IPS DF 19.7 (cell line): ENCODE measurements at places on chromosomes 1 and 21.

DNA sequence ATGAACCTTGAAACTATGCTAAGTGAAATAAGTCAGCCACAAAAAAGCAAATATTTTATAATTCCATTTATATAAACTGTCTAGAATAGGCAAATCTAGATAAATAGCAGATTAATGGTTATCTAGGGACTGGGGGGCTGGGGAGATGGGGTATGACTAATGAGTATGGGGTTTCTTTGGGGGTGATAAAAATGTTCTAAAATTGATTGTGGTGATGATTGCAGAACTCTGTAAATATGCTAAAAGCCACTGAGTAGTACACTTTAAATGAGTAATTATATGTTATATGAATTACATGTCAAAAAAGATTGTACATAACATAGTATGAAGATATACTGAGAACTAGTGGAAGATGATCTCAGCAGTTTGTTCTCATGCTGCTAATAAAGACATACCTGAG lies 675.0 kb downstream of the KIF26B start:
- DNase-seq: no peak

DNA sequence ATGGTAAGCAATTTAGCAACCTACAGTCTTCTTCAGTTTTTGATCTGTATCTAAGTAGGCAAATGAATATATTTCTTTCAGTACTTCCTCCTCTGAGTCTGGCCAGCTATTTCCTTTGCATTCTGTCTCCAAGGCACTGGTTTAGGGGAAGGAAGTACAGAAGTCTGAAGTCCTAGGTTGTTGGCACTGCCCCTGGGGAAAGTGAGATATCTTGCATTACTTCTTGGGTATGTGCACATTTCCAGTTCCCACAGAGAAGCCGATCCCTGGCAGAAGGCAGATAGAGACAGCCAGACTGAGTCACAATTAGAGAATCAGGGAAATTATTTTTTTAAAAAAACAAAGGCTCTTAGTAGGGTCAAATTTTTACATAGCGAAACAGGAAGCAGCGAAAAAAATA lies 98.8 kb downstream of the RASAL2 start:
- no peak for DNase-seq

DNA sequence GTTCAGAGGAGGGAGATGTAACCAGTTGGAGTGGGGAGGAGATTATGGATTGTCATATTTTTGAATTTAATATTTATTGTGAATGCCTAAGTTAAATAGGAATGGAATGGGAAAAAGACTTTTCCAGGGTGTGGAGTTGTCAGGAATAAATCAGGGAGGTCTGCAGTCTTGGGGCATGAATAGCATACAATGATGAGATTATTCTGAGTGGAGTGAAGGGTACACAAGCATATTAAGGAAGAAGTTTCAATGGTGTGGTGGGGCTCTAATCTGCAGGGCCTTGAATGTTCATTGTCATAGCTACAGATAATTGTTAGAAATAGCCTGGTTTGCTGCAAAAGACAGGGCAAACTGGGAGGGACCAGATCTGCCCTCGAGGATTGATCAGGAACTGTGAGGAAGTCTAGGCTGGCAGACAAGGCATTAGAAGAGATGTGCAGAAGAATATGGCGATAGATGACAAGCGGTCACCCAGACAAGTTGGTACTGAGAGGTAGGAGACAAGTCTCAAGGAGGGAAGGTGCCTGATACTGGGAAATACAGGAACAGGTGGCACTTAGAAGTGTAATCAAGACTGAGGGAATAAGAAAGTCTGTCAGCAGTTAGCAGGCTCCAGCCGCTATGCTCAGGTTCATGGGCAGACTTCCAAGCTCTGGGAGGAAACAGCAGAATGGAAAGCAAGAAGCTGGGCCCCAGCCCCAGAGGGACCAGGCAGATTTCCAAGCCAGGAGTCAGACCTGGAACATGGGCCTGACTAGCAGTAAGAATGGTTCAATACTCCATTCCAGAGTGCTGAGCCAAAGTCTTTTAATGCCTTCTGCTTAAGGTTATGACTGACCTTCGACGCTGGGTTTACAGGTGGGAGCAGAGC lies 20.9 kb upstream of the RGL1 start:
- DNase-seq: no peak

DNA sequence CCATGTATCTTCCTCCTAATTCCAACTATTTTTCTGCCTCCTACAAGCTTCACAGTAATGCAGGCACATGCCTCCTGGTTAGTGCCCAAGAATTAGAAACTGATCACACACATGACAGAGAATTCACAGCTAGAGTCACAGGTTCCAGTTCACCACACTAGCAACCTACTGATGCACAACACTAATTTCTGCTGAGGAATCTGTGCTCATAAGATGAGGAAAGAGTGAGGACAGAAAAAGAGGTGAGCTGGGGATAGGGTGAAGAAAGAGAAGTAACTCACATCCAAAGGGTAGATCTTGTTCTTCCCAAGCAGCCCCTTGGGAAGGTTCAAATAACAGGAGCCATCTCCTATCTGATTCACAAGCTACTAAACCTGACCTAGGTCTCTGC lies 61.3 kb downstream of the PUM1 start:
- no peak for DNase-seq

GRCh38 chr1:204507317-204508105 lies 8.7 kb upstream of the MDM4 start:
- DNase-seq: no peak

- no peak for DNase-seq
Observed at GRCh38 chr21:44002511-44002910, 9.6 kb upstream of the TRAPPC10 start.

DNA sequence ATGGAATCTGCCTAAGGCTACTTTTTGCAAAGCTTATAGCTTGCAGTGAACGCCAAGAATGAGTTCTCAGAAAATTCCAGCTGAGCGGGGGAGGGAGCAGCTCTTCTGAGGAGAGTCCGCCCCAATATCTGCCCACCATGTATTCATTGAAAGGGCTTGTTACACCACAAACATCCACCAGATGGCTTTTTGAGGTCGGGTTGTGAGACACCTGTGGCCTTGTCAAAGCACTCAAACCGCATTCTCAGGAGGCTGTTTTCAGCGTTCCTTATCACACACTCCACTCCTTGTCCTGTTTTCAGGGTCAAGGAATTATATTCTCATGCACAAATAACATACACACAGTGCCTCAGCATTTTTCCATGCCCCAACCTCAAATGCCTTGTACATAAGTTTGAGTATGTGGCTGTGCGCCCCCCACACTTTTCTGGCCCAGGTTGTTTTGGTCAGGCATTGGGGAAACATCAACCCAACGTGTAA lies 3.9 kb upstream of the C4BPB start:
- DNase-seq: peak; percentile 71

DNA sequence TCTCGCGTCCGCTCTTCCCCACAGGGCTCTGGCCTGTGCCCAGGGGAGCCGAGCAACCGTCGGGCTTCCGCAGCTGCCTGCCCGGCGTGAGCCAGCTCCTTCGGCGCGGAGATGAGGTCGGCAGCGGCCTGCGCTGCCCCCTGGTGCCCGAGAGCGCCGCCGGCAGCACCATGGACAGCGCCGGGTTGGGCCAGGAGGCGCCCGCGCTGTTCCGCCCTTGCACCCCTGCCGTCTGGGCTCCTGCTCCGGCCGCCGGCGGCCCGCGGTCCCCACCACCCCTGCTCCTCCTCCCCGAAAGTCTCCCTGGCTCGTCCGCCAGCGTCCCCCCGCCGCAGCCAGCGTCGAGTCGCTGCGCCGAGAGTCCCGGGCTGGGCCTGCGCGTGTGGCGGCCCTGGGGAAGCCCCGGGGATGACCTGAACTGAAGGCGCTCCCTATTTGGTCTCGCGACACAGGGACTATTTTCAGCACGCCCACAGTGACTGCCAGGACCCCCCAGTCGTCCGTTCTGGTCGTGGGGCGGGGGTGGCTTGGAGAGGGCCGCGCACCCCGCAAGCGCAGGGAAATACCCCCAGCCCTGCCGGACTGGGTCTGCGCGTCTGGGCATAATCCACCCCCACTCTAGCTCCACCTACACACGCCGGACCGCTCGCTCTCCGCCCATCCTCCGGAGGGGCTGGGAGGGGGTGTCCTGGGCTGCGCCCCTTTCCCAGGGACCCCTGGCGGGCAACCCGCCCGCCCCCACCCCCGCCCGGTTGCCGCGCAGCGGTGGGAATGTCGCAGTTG lies 1.3 kb downstream of the HES3 start:
- no peak for DNase-seq

DNA sequence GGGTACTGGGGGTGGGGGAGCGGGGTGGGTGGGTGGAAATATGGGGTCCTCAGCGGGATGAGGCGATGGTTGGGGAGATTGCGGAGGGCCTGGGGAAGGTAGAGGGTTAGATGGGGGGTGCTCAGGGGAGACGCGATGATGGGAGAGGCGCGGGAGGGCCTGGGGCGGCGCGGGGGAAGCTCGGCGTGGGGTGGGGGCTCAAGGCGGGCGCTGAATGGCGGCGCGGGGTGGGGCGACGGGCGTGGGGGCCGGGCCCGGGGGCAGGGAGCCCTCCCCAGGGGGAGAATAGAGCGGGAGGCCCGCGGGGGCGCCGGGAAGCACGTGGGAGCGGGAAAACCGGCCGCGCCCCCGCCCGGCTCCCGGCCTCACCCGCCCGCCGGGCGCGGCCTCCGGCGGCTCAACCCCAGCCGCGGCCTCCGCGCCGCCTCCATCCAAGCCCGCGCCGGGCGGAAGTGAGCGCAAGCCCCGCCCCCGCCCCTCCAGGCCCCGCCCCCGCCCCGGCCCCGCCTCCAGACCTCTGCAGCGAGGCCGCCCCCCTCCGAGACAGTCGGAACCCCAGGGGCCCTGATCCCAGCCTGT lies at the start of gene FAAP20:
Gene FAAP20 (minus strand): TSS at position 454 of the 579 bp plus-strand sequence. CDS start 23 bp downstream, at position 431.
- no peak for DNase-seq

DNA sequence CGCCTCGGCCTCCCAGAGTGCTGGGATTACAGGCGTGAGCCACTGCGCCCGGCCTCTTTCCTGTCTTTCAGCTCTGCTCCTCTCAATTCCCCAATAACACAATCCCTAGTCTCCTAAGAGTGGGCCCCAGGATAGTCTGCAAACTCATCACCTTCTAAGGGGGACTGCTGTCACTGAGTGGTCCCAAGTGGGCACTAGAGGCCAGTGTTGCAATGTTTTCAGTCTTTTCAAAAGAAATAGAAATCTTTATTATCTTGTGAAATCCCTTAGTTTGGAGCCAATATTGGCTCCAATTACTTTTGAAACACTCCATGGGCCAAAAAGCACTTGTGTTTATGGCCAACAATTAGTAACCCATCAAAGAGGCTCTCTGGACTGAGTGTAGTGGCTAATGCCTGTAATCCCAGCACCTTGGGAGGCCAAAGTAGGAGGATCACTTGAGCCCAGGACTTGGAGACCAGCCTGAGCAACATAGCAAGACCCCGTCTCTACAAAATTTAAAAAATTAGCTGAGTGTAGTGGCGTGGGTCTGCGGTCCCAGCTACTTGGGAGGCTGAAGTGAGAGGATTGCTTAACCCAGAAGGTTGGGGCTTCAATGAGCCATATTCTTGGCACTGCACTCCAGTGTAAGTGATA lies 28.6 kb upstream of the ZNF697 start:
- DNase-seq: no peak

DNA sequence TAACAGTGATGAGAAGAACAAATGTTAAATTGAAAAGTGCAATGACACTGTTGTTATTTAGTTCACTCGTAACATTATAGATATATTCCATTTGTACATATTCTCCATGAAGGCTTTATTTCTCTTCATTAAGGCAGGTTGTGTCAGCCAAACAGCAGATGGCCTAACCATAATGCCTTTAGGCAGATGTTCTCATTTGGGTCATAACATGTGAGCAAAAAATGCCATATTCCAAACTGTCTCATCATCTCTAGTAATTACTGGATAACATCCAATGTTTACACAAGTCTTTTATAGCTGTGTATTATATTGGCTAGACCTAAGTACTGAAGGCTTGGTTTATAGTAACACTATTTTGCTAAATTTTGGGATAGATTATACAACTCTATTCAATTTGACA lies 87.2 kb upstream of the CHODL start:
- DNase-seq: no peak

DNA sequence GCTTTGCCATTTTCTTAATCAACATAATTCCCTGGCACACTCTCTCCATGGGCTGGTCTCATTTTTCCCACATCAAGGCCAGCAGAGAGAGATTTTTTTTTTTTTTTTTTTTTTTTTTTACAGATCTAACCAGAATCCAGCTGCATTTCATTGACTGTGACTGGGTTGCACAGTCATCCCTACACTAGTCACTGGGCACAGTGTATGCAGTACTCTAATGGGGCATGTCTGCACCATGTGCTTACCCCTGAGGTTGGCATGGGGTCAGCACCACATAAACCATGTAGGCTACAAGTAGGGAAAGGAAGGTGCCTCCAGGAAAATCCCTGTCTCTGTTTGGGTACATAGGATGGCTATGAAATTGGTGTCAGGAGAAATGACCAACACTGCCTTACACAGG lies 64.1 kb upstream of the LRP8 start:
- DNase-seq: no peak

GRCh38 chr1:108854221-108855019 lies 2.5 kb downstream of the AKNAD1 start:
- no peak for DNase-seq

- DNase-seq: no peak
Observed at GRCh38 chr1:83810144-83810543, 188.8 kb downstream of the TTLL7 start.

DNA sequence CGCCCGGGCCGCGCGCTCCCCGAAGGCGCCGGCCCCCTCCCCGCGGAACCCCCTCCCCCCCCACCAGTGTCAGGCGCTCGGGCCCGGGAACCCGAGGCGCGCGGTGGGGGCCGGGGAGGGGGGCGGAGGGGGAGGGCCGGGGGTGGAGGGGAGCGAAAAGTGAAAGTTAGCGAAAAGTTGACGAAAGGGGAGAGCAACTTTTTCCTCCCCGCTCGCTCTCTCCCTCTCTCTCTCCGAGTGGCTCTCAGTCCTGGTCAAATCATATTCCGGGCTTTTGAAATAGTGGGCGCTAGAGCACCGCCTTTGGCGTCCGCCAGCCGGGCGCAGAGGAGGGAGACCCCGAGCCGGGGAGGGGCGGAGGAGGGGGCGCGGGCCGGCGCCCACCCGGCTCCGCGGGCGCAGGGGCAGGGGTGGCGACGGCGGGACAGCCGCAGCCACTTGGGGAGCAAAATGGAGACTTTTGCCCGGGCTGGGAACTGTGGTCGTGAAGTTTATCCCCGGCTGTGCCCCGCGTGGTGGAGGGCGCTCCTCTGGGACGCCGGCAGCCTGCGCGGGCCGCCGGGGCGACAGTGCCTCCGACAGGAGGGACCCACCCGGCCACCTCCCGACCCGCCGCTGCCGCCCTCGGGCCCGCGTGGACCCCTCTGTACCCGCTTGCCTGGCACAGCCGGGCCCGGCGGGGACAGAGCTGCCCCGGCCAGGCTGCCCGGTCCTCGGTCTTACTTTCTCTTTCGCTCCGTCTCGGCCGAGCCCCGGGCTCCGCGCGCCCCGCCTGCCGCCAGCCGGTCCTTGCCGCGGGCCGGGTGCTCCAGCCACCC lies 697 bp downstream of the PRDM16 start:
- DNase-seq: no peak

DNA sequence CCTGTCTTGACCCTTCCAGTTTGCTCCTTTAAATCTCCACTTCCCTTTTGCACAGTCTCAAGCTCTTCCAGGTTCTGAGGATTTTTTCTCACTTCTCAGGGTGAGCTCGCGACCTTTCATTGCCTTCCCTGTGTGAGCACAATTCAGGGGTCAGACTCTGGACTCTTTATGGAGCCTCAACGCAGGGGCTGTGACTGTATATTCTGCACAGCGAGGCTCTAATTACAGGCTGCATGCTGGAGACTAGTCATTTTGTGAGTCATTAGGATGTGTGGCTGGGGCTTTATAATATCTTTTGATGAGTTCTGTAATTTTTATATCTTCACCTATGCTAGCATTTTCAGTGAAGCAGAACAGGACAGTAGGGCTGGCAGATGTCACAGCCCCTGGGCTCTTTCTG lies 270.7 kb downstream of the KAZN start:
- no peak for DNase-seq

- no peak for DNase-seq
Observed at GRCh38 chr1:39398278-39399021, 93.0 kb upstream of the BMP8A start.

GRCh38 chr1:16117369-16117768 lies 38.5 kb downstream of the EPHA2 start:
- no peak for DNase-seq
